ENCODE measurements at places on chromosomes 1 and 21.
A peak's percentile ranks its signal among the peaks of the same experiment; 100 is the strongest.

- no peak for DNase-seq
Measured at GRCh38 chr1:58392083-58392482, 154.4 kb downstream of the OMA1 start.

- no peak for DNase-seq
Measured at GRCh38 chr1:19405195-19405760, 80.1 kb downstream of the CAPZB start.

GRCh38 chr1:39892601-39893595, 8.8 kb downstream of the MYCL start:
- no peak for DNase-seq

DNA sequence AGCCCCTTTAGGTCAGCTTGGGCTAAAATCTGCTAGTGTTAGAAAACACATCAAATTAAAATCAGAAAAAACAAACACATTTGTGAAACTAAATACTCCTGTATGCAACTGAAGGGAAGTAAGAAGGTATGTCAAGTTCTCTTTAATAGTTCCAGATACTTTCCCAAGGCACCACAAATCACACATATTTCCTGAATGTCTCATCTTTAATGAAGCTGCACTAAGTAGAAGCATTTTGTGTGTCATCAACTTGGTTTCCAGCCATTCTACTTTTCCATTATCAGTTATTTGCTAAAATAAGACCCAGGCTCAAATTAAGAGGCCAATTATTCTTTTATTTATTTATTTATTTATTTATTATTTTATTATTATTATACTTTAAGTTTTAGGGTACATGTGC, 34.7 kb downstream of the CRB1 start:
- DNase-seq, result no peak

DNA sequence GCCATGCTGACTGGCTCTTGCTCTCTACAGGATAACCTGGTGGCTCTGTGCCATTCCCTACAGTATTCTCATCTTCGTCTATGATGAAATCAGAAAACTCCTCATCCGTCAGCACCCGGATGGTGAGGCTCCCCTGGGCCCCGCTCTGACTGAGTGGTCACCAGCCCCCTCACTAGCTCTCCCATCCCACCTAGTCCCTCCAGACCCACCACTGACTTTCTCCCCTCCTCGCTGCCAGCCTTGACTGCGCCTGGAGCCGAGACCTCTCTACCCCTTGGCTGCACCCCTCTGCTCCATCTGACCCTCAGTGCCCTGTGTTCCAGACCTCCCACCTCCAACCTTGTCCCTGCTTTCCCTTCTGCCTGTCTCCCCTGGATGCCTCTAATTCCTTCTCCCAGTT, 4.1 kb upstream of the CASQ1 start:
- DNase-seq, result no peak

- no peak for DNase-seq
Measured at GRCh38 chr1:82445132-82445531, 644.4 kb downstream of the ADGRL2 start.

DNA sequence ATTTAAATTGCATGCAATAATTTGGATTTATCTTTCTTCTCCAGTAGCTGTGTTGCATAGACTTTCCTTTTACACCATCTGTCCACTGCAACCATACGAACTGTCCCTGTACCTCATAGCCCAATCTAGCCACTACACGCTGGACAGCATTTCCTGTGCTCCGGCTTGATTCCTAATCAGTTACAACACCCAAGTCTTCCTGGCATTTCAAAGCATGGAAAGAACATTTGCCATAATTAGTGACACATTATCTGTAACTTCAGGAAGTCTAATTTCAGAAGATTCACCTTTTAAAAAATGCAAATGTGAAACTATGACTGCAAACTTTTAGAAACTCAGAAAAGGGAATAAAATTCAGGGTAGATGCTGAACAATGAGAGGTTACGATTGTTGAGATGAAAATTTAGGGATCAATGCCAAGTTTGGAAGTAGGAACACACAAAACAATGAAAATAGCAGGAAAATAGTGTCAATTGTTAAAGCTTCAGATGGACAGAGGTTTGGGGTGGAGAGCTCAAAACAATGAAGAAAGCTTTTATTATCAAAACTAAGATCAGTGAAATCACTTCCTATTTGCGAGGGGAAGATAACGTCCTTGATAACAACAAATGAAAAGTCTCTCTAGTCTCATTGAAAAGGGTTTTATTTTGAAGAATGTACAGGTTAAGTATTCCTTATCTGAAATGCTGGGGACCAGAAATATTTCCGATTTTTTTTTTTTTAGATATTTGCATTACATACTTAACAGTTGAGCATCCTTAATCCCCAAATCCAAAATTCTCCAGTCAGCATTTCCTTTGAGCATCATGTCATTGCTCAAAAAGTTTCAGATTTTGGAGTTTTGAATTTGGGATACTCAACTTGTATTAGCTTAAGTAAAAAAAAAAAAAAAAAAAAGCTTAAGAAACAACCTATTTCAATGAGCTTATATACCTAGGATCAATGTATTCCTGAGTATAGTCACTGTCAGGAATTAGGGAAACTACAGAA, 107.3 kb downstream of the FNBP1L start:
- DNase-seq, result no peak

- no peak for DNase-seq
Measured at GRCh38 chr1:174190691-174191199, 31.4 kb downstream of the RABGAP1L start.

DNA sequence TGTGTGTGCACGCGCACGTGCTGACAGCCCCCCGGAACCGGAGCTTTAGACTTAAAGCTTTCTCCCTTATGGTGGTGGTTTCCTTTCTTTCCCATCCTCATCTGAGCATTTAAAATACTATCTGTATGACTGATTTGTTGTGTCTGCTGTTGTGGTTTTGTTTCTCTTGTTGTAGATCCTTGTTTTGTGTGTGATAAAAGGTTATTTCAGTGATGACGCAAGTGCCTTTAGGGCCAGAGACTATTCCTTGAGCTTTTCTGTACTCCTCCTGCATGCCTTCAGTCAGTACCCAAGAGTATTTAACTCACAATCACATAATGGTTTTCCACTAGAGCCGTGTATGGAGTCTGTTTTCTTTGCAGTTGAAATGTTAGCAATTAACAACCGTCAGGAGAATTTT, 45.4 kb downstream of the LCA5L start:
- no peak for DNase-seq

- peak; percentile 52 for DNase-seq
Measured at GRCh38 chr1:198465201-198466144, 75.0 kb downstream of the ATP6V1G3 start.

GRCh38 chr21:26050857-26051256, 119.7 kb downstream of the APP start:
- no peak for DNase-seq

GRCh38 chr1:235808223-235808622, 58.5 kb downstream of the LYST start:
- no peak for DNase-seq

DNA sequence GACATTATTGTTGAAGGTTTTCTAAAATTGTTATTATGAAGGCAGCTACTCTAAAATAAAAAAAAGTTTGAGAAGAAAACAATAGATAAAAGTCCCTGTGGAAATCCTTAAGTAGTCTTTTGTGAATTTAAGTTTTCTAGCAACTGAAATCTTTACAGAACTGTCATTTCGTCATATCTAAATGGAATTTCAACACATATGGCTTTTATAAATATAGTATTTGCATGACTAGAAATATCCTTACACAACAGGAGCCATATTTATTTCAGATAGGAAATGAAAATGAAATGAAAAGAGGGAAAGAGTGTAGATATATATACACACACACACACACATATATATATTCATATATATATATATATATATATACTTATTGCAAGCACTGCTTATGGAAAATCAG, 204.7 kb upstream of the RGS18 start:
- DNase-seq, result no peak

GRCh38 chr1:178091986-178092745, 1.7 kb upstream of the RASAL2 start:
- DNase-seq, result no peak

DNA sequence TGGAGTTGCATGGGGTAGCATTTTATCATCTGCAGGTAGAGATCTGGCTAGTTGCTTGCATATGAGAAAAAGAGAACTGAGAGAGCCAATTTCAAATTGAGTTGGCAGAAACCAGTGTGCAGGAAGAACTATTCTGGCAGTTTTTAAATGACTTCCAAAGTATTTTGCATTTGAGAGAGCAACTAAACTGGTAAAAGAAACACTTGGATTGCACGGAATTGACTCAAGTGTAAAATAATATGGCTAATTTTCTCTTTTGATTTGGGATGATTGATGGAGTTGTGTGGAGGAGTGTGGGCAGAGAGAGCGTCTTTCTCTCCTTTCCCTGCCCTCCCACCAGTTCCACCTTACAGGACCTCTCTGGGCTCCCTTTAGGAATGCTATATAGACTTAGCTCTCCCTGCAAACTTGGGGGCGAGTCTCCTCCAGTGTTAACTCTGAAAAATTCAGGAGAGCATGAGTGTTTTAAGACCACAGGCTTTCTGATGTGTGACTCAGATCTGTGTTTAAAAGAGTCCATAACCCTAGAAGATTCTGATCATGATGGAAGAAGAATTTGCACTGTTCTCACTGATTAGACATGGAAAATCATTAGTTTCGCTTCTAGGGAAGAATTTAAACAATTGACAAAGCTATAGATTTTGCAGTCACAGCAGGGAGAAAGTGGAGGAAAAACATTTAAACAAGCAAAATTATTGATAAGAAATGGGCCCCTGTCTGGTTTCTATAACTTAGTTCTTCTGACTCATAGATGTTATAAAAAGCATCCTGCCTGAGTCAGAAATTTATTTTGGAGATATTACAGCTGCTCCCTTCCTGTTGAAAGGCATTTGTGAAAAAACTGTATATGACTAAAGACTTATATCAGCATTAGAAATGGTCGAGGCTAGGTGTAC, 24.9 kb upstream of the CTBS start:
- DNase-seq, result no peak

Data from naive thymus-derived CD8-positive, alpha-beta T cell (primary cell).